IgD-negative memory B cell (primary cell): ENCODE measurements at places on chromosomes 7 and 10. TPM values are rescaled to one million over a fixed set of nuclear protein-coding genes. Genes with fewer than 3 reads are reported as not detected.

The UTF1 gene
- not detected for polyA plus RNA-seq

The MRLN gene
- not detected for polyA plus RNA-seq

The MACC1 gene
- polyA plus RNA-seq = 1.2 TPM

The RBP4 gene
- not detected for polyA plus RNA-seq

The CYP3A4 gene
- not detected for polyA plus RNA-seq

The KBTBD2 gene
- 21.0 TPM for polyA plus RNA-seq
